HFFc6 (cell line): ENCODE measurements at places on chromosomes 2 and 18.

GRCh38 chr18:6017171-6017570 lies 121.8 kb upstream of the TMEM200C start:
- no peak for DNase-seq

DNA sequence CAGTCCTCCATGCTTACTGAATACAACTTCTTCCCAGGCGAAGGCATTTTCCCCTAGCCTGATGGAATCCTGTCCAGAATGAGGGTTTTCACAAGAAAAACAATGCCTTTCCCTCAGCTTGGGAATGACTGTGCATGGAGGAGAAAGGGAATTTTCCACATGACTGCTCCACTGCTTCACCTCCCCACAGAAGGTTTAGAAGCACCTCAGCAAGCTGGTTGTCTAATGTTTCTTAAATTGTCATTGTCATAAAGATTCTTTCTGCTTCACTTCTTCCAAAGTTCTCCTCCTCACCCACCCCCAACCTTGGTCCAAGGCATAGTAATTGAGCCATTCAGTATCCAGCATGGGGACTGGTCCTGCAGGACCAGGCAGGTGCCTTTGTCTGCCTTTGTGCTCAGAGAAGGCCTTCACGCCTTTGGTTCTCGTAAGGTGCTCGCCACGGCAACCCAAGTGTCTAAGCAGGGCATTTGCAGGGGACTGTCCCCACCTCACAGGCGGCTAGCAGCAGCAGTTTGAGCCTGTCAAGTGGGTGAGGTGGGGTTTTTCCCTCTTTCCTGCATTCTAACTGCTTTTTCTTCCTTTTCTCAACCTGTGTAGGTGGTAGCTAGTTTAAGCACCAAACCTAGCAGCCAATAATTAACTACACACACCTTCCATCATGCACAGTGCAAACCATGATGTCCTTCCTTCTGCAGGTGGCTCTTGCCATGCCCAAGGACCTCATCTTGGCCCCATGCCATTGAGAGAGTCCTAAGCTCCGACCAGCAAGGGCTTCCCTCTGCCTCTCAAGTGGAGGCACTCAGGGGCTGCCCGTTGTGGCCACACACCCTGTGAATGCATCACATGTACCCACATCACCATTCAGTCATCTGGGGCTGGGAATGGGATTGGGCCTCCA lies 65.7 kb upstream of the BCL2L11 start:
- DNase-seq = no peak

GRCh38 chr2:2775018-2775417 lies 443.9 kb upstream of the MYT1L start:
- no peak for DNase-seq

- peak; percentile 89 for DNase-seq
These were observed 112.4 kb downstream of the FEZ2 start for GRCh38 chr2:36485521-36485920.

- DNase-seq = no peak
These were observed 30.0 kb downstream of the CPS1 start for GRCh38 chr2:210586381-210586780.

DNA sequence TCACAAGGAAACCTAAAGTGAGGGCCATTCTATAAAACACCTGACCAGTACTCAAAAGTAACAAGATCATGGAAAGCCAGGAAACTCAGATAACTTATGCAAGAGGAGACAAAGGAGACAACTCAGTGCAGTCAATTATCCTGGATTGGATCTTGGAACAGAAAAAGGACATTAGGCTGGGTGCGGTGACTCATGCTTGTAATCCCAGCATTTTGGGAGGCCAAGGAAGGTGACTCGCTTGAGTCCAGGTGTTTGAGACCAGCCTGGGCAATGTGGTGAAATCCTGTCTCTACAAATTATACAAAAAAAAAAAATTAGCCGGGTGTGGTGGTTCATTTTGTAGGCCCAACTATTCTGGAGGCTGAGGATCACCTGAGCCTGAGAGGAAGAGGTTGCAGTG lies 424.5 kb upstream of the SPRED2 start:
- DNase-seq = no peak

DNA sequence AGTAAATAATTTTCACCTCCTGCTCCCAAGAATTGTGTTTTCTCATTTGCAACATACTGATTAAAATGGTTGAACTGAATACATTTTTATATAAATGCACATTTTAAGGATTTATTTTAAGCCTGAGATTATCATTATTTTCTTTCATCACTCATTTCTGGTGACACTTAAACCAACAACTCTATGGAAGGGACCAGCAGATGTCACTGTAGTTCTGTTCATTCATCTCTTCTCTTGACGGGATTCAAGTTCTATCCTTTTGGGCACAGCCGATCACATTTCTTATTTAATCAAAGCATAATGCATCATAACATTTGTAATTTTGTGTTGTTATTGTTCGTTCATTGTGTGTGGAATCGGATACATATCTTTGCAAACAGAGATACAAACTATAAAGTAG lies 417.9 kb downstream of the HRH4 start:
- peak; percentile 46 for DNase-seq
